Fibroblast of the aortic adventitia (primary cell): ENCODE measurements at places on chromosomes 6 and 20. TPM values are rescaled to one million over a fixed set of nuclear protein-coding genes. Genes with fewer than 3 reads are reported as not detected.

DNA sequence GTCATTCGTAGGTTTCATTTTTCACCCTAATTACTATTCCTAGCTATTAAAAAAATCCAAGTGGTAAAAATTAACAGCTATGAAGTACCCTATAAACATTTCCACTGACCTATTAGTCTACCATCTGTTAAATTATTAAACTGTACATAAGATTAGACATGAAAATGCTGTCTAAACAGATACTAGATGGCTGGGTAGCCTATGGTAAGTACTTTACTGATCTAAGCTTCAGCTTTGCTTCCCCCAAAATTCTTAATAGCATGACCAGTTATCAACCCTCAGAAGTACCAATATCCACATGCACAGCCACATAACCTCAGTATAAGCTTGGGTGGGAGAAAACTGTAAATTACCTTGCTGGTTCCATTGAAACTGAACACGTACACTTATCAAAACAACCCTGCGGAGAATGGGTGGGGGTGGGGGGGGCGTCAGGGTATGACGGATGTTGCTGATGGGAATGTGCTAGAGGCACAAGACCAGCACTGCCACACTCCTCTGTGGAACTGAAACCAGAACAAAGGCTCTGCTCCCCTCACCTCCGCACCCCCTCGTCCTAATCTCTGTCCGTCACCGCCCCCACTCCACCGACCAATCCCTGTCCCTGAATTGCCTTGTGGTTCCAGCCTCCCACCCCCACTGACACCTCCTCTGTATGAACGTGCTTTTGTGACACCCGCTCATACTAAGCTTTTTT lies 45.3 kb downstream of the B4GALT5 start:
- no peak for DNase-seq

GRCh38 chr6:113873043-113873667 lies 16.0 kb downstream of the MARCKS start:
- no peak for DNase-seq

GRCh38 chr6:1739680-1740079 lies 130.0 kb downstream of the FOXC1 start:
- no peak for DNase-seq

DNA sequence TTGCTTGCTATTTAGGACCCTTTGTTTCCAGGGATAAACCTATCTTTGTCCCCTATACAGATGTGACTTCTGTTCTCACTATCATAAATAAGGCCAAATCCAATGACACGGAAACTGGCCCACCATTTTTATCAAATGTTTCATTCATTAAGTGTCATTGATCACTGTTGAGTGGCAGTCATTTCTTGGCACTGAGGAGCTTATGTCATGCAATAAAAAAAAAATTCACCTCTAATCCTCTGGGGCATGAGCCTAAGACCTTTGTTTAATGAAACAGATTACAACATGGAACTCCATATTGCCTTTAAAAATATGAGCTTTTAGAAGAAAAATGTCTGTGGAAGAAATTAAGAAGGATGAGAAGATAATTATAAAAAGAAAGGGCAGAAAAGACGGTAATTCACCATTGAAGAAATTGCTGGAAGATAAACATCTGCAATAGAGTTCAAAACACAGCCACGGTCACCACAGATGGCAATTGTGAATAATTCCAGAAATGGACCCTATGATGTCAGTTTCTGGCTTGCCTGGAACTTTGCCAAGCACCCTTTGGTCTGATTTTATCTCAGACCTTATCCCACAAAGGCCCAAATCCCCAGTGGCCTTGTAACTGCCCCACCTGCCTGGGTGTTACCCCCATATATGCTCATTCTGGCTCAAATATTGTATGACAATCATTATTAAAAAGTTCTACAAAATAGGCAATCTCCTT lies 91.1 kb downstream of the DST start:
- DNase-seq = no peak

The MAFB gene
- total RNA-seq = 1.5 and 42.8 TPM in 2 replicates
